ENCODE measurements at places on chromosomes 3 and 15. TPM values are rescaled to one million over a fixed set of nuclear protein-coding genes. Genes with fewer than 3 reads are reported as not detected.

Gene ATP10A
- total RNA-seq: 0.66 TPM

Gene NEK10
- 7.0 TPM for total RNA-seq

Gene DNAH12
- total RNA-seq: under 0.01 TPM

Gene MYRIP
- 0.22 TPM for total RNA-seq

Gene A4GNT
- total RNA-seq: not detected

Gene MGLL
- total RNA-seq: 25.1 TPM

Gene COLQ
- total RNA-seq: 0.75 TPM

Gene WDR82
- total RNA-seq: 70.7 TPM

Gene SORD
- 12.2 TPM for total RNA-seq

Gene GOLGA6L4
- total RNA-seq: 1.2 TPM

Gene CCDC54
- total RNA-seq: not detected

Gene RBP2
- not detected for total RNA-seq

Gene MYEF2
- total RNA-seq: 16.6 TPM

Gene SEMA4B
- 16.2 TPM for total RNA-seq

Gene CCNB2
- 21.4 TPM for total RNA-seq

Gene ZNF717
- 15.4 TPM for total RNA-seq

Gene IL17RD
- total RNA-seq: 6.5 TPM

Gene HTR3E
- not detected for total RNA-seq

Gene CCDC66
- 28.2 TPM for total RNA-seq

Gene LMAN1L
- not detected for total RNA-seq

Gene C3orf22
- not detected for total RNA-seq

Gene INSYN1
- total RNA-seq: 0.50 TPM

Gene SPINT1
- total RNA-seq: 0.66 TPM

Gene GNAT1
- total RNA-seq: not detected

Gene KLF13
- 14.7 TPM for total RNA-seq

Gene FANCD2OS
- not detected for total RNA-seq

Gene ELP6
- 28.5 TPM for total RNA-seq

Gene LRTM1
- total RNA-seq: not detected

Gene CCDC39
- 0.12 TPM for total RNA-seq

Gene TTLL13
- total RNA-seq: not detected

Gene RPP25
- 2.1 TPM for total RNA-seq

Gene PROS1
- 20.1 TPM for total RNA-seq

Gene VWA5B2
- not detected for total RNA-seq

Gene PLSCR5
- total RNA-seq: not detected

Gene TGM4
- not detected for total RNA-seq

Gene MCF2L2
- 0.66 TPM for total RNA-seq

Gene ADAMTSL3
- total RNA-seq: 0.22 TPM

Gene IL5RA
- not detected for total RNA-seq

Gene CELSR3
- 1.00 TPM for total RNA-seq

Gene P2RY13
- total RNA-seq: not detected

Gene SLC27A2
- total RNA-seq: 0.22 TPM

All from uterine smooth muscle cell (primary cell).